ENCODE measurements at places on chromosomes 11 and 22.

- DNase-seq = no peak
Measured at GRCh38 chr11:84795698-84796097, 831.4 kb downstream of the DLG2 start.

- no peak for DNase-seq
Measured at GRCh38 chr11:16111690-16112089, 244.7 kb downstream of the SOX6 start.

GRCh38 chr11:90639461-90639993 lies 416.7 kb upstream of the CHORDC1 start:
- DNase-seq = peak; percentile 60

GRCh38 chr11:11217929-11218628 lies 135.0 kb downstream of the CSNK2A3 start:
- no peak for DNase-seq

DNA sequence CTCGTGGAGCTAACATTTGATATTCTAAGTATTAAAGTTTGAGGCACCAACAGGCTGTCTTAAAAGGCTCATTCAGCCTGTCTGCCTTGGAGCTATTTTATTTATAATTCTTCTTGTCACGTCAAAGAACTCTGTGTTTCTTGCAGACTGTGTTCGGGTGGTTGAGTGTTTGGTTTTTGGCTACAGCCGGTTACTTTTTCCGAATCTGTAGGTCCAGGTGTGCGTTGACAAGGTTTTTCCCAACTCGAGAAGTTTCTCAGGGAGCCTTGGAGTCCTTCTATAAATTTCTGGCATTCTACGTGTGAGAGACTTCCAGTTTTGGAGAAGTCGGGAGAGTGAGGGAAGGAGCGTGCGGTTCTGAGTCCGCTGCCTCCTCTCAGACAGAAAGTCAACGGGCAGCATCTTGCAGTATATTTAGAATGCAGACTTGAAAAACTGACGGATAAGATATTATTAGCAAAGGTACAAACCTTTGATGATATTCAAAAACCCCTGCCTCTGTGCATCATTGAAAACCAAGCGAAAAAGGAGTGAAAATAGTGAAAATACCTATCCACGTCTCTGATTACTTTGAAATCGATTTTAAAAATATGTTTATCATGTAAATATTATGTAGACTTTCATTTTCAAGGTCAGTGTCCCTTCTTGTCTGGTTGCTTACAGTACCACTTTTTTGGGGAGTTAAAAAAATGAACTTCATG lies 85.2 kb upstream of the PPARA start:
- no peak for DNase-seq

DNA sequence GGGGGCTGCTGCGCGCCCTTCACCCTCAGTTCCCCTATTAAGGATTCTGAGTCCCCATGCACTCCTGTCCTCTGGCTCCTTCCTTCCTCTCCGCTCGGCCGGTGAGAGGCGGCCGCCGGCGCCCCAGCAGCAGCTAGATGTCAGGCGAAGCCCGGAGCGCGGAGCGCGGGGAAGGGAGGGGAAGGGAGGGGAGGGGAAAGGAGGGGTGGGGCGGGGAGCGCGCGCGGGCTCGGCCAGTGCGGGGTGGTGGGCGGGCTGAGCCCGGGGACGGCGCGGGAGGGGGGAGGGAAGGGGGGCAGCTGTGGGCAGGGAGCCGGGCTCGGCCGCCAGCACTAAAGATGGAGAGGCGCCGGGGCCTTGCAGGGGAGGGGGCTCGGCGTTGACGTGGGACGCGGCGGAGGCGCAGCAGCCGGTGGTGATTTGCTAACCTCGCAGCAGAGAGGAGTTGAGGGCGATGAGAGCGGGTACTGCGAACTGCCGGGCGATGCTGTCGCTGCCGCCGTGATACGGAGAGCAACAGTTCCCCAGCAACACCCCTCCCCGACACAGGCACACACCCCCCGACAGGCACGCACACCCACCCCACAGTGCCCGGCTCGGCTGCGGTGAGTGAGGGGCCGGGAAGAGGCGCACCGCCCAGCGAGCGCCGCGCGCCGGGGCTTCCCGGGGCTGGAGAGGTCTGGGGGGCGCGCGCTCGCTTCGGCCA lies at the start of gene ZBTB16:
TSS of gene ZBTB16 (plus strand) at position 434 of the 706 bp plus-strand sequence. CDS start 3,590 bp downstream, outside the sequence.
- peak; percentile 94 for DNase-seq

All from choroid plexus epithelial cell (primary cell).